ENCODE measurements at places on chromosomes 11 and 22. TPM values are rescaled to one million over a fixed set of nuclear protein-coding genes. Genes with fewer than 3 reads are reported as not detected.

Gene OR52I1
- total RNA-seq = not detected

Gene SYCE3
- 0.79 TPM for total RNA-seq

Gene MMP7
- total RNA-seq = not detected

Gene OR5A1
- total RNA-seq = not detected

Gene IL18
- total RNA-seq = 72.1 TPM

GRCh38 chr11:94271885-94272372 lies 32.5 kb upstream of the IZUMO1R start:
- DNase-seq = peak; percentile 62

DNA sequence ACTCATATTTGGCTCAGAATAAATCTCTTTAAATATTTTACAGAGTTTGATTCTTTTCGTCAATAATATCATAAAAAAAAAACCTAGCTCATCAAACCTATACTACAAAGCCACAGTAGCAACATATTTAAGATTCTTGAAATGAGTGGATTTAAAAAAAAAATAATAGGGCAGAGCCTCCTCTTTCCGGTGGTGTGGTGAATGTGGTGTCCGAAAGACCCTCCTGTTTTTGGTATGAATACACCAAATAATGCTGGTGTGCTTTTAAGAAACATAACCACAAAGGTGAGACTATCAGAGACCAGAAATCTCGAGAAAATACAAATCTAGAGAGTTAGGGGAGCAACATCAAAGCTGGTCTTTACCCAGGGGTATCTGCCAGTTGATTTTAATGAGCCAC lies 342.6 kb downstream of the TBC1D22A start:
- no peak for DNase-seq

GRCh38 chr11:2655834-2656622 lies 43.8 kb downstream of the KCNQ1OT1 start:
- DNase-seq = peak; percentile 87

GRCh38 chr11:133149698-133150097 lies 382.6 kb downstream of the OPCML start:
- DNase-seq = no peak

DNA sequence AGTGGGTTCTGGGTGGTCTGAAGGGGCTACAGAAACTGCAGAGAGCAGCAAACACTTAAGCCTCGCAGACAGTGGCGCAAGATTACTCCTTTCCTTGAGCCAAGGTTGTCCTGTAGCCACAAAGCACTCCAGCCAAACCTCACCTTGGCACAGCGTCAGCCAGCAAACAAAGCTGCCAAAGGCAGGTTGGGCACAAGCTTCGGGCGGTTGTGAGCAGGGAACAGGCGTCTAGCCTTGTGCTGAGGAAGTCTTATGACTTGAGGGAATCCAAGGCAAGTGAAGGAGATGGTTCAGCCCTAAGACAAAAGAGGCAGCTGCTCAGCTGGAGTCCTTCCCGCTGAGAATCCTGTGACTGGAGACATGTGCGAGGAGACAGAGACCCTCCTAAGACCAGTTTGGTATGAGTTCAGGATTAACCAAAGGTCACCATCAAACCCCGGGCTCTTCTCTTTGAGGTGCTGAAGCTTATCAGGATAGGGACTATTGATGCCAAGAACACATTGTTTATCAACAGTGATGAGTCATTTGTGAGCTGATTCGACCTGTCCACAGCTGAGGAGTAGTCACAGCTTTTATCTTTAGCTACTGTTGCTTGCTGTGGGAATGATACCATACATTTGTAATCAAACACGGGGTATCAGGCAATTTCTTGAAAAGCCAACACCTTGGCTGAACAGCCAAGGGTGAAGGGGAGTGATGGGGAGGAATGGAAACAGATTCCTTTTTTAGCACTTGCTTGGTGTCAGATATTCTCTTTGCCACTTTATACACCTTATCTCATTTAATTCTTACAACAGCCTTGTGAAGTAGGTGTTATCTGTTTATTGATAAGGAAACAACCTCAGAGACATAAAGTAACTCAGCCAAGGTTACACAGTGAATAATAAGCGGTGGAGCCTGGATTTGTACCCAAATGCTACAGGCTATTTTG lies 4.6 kb downstream of the ADM start:
- DNase-seq = peak; percentile 93

DNA sequence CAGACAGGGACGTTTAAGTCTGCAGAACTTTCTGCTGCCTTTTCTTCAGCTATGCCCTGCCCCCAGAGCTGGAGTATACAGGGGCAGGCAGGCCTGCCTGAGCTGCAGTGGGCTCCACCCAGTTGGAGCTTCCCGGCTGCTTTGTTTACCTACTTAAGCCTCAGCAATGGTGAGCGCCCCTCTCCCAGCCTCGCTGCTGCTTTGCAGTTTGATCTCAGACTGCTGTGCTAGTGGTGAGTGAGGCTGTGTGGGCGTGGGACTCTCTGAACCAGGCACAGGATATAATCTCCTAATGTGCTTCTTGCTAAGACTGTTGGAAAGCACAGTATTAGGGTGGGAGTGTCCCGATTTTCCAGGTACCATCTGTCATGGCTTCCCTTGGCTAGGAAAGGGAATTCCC lies 38.5 kb downstream of the NELL1 start:
- DNase-seq = no peak

GRCh38 chr11:46492532-46492931 lies 101.0 kb upstream of the CHRM4 start:
- DNase-seq = no peak

- DNase-seq = peak; percentile 29
Measured at GRCh38 chr11:82906236-82906635, 4.7 kb downstream of the DDIAS start.

- no peak for DNase-seq
Measured at GRCh38 chr22:24002851-24003250, 2.4 kb downstream of the GSTT4 start.

DNA sequence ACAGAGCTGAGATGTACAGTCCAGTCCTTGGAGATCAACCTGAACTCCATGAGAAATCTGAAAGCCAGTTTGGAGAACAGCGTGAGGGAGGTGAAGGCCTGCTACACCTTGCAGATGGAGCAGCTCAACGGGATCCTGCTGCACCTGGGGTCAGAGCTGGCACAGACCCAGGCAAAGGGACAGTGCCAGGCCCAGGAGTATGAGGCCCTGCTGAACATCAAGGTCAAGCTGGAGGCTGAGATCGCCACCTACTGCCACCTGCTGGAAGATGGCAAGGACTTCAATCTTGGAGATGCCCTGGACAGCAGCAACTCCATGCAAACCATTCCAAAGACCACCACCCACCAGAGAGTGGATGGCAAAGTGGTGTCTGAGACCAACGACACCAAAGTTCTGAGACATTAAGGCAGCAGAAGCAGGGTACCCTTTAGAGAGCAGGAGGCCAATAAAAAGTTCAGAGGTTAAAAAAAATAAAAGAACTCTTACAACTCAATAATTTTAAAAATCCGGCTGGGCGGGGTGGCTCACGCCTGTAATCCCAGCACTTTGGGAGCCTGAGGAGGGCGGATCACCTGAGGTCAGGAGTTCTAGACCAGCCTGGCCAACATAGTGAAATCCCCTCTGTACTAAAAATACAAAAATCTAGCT lies 69.9 kb upstream of the RTL6 start:
- DNase-seq = peak; percentile 34

DNA sequence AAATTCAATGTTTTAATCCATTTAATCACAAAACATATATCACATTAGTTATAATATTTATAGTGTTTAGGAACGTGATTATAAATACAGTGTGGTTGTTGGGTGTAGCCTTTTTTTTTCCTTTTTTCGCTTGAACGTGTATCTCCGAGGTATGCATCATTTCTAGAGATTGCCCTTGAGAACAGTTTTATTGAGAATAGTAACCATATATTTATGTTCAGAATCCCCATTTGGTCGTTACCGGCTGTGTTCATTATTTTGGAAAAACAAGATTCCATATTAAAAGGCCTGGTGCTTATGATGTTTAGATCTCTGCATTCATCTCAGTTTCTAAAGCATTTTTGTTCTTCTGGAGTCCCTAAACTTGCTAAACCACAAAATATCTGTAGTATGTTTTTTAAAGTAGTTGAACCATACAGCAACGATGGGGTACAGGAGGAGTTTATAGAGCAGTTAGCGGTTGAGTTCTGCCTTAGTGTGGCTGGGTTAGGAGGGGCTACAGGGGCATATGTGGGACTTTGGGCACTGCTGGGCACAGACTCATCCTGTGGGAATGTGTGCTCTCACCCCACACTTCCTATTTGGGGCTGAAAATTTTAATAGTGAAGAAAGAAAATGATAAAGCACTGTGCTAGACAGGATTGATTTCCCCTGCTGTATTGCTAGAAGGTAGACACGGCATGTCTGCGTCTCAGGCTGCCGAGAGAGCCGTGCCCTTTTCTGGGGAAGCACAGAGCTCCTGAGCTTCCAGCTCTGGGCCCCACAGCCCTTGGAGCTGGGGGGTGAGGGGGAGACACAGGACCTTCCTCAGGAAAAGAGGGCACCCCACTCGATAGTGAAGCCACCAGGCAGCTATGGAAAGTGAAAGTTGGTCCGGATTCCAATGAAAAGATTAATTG lies 81.5 kb upstream of the PPARA start:
- peak; percentile 55 for DNase-seq
